ENCODE measurements at places on chromosomes 2 and 18.

DNA sequence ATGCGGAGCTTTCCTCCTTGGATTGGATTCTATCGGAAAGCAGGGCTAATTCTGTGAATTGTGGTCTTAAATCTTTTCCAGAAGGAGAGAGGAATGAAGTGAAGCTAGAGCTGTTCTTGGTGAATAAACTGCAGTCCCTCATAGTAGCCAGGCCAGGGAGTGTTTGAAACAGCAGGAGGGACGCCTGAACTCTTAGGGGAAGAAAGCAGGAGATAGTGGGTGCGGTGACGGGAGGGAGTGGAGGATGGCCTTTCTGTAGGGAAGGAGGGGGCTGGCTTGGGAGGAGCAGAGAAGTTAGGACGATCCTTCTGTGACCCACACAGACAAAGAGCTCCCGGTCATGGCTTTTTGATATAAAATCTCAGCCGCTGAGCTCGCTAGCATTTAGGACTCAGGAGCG is 47.5 kb upstream of the KCNF1 start:
- DNase-seq, result no peak

DNA sequence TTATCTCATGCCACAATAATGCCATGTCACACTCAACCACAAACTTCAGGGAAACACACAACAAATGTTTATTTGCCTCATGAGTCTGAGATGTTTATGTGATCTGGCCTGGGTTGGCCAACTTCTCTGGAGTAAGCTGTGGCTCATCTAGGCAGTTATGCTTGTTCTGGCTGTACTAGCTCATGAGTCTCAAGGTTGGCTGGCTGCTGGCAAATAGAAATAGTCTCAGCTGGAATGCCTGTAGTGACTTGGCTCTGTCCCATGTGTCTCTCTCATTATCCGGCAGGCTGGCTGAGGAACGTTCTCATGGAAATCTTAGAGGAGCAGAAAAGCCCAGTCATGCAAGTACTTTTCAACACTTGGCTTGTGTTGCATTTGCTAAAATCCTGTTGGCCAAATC is 234.9 kb upstream of the CDH2 start:
- DNase-seq, result no peak

GRCh38 chr18:46224181-46224775 is 120.1 kb downstream of the HAUS1 start:
- no peak for DNase-seq

GRCh38 chr18:23881778-23882177 is 132.8 kb upstream of the TTC39C start:
- DNase-seq, result no peak

GRCh38 chr2:70188460-70188859 is 2.4 kb downstream of the C2orf42 start:
- no peak for DNase-seq

- DNase-seq, result no peak
Measured at GRCh38 chr2:5145801-5146200, 546.4 kb upstream of the SOX11 start.

DNA sequence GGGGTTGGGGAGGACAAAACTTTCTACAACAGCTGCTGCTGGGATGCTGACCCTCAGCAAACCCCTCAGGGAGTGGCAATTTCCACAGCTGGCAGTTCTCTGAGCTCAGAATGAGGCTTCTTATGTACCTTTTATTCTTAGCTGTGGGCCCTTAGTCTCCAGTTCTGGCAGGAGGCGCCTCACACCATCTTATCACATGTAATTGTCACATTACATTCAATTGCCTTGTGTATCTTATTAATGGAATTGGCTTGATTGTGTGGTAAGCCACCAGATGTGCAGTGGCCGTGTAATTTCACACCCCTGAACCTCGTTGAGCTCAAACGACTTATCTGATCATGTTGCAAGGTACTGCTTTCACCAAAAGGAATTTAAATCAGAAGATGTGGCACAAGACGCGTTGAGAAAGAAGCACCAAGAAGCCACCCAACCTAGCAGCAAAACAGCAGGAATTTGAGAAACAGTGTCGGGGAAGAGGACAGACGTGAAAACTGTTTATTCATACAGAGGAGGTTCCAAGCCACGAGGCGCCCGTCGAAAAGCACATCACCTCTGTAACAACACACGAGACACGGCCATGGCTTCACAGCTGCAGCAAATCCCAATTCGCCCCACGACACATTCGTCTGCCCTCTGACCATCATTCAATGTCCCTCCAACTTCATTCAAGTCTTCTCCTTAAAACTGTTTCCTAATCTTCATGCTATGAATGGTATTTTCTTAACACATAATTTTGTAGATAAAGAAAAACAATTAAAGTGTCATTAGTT is 53.6 kb upstream of the LPIN2 start:
- DNase-seq, result peak; percentile 21

DNA sequence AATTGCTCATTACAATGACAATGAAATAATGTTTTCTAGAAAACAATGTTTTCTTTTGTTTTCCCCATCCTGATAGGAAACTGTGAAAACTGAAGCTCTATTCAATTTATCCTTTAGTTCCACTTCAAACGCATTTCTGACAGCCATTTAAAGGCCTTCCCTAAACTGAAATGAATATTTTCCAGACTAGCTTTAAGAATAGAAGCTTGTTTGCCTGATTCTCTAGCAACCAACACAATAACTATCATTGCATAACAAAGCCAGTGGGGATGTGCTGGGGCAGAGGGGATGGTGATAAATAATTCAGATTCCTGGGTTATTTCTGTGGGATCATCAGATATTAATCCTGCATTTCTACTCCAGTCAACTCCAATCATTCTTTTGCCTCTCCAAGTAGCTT is 427.1 kb downstream of the RND3 start:
- no peak for DNase-seq

GRCh38 chr2:43174368-43174916 is 52.0 kb downstream of the ZFP36L2 start:
- no peak for DNase-seq

GRCh38 chr2:58767828-58768714 is 526.9 kb upstream of the FANCL start:
- no peak for DNase-seq

- DNase-seq, result no peak
Measured at GRCh38 chr2:180761224-180761623, 219.2 kb upstream of the UBE2E3 start.

- no peak for DNase-seq
Measured at GRCh38 chr2:224957540-224958461, 84.5 kb downstream of the DOCK10 start.

GRCh38 chr2:84495539-84496146 is 20.7 kb upstream of the DNAH6 start:
- no peak for DNase-seq

- DNase-seq, result no peak
Measured at GRCh38 chr2:238313289-238313990, 6.9 kb upstream of the TRAF3IP1 start.

GRCh38 chr2:21181957-21182356 is 58.2 kb downstream of the TDRD15 start:
- no peak for DNase-seq

GRCh38 chr2:119218478-119219064 is 5.1 kb upstream of the STEAP3 start:
- DNase-seq, result no peak

- peak; percentile 62 for DNase-seq
Measured at GRCh38 chr2:95069465-95069864, 44.0 kb downstream of the MAL start.

DNA sequence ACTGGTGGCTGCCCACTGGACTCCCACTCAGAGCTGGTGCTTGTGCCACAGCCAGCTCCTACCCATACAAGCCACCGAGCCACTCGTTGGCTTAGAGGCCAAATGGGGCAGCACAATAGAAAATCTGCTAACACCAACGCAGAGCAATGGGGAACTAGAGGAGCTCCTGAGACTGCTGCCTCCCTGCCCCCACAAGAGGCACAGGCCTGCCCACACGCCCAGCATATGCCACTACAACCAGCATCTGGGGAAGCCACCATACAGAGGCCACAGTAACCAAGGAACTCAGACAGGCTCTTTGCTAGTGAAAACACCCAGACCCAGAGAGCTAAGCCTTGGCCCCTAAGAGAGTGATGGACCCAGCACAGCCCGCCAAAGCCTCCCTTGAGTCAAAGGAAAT is 231.2 kb upstream of the RAB6C start:
- DNase-seq, result no peak

GRCh38 chr2:235493775-235494715 is at the start of gene AGAP1:
Gene AGAP1, plus strand, starts transcription at chr2:235494043.
- peak; percentile 97 for DNase-seq

GRCh38 chr2:141162314-141162713 is 968.5 kb downstream of the LRP1B start:
- DNase-seq, result no peak

DNA sequence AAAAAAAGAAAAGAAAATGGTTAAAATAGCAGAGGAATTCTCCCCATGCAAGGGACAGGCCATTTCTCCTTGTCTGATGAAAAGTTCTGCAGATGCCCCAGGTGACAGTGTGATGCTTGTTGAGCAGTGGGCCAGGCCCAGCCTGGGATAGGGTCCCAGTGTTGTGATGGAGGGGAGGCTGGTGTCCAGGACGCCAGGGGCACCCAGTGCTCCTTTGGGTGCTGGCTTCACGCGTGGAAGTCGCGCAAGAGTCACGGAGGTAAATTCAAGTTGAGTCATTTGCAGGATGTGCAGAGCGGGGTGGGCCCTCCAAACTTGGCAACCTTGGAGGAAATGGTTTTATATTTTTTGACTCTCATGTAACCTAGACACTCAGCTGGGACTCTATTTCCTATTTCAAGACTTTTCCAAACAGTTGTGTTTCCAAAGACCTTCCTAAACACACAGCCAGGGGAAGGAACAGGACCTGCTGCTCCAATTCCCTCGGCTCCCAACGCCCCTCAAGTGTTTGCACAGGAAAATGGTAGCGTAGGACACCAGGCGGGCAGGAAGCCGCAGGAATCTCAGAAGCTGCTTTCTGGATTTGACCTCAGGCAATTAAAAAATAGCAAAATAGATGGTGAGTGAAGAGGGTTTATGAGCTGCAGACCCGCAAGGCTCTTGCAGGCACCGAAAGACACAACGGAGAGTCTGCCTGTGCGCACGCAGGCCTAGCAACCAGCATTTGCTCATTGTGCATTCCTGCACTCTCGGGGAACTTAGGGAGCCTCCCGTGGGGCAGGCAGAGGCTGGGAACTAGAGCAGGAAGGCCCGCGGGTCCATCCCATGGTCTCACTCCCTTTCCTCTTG is 107.1 kb upstream of the ODC1 start:
- DNase-seq, result no peak

DNA sequence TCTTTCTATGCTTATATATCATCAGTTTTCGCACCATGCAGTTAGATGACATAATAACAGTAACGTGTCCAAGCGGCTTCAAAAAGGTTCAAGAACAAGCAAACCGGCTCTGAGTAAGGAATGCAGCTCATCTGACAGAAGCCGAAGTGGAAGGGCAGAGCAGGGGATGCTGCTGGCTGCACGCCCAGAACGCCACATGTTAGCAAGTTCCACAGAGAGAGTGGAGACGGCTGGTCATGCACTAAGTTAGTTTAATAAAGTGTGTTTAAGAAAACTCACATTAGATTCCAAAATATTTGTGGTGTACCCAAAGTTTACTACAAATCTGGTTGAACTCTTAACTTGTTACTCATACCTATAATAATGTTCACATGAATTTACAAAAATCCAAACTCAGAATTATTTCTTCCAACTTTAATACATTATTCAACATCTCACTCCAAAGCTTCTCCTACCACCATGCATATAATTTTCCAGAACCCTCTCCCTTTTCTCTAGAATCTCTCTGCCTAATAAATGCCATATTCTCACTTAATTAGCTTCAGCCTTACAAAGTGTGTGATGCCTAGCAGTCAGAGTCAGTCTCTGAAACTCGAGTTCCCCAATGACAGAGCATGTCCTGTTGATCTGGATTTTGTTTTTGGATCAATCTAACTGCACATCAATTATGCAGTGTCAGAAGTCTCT is 170.0 kb downstream of the DNAH7 start:
- peak; percentile 89 for DNase-seq

DNA sequence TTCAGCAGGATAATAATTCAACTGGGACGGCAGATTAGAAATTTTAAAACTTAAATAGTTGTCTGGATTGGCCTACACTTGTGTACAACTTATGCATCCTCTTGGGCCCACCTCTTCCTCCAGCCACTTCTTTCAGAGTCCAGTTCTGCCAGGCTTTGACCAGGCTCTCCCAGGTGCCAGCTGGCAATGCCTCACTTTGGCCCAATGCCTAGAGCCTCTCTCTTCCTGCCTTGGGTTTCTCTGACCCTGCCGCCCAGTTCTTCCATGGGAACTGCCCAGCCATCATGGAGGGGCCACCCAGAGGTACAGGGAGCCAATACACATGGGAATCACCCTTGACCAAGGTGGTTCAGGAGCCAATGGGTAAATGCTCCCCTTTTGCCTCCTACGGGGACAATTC is 135.5 kb downstream of the IRS1 start:
- DNase-seq, result no peak

DNA sequence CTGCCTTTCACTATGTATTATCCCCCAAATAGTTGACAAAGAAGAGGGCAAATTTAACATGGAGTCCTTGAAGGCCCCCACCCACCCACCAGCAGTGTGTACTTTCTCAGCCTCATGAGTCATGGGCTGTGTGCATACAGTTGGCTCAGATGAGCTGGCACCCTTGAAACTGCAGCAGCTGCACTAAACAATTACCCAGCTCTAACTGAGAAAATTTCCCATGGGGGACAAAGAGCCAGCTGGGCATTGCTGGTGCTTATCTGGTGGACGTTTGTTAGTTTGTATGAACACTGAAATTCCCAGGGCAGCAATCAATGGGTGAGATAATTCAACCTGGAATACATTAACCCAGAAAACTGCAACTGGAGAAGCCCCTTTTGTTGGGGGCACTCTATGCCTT is 131.7 kb downstream of the GCA start:
- DNase-seq, result no peak

DNA sequence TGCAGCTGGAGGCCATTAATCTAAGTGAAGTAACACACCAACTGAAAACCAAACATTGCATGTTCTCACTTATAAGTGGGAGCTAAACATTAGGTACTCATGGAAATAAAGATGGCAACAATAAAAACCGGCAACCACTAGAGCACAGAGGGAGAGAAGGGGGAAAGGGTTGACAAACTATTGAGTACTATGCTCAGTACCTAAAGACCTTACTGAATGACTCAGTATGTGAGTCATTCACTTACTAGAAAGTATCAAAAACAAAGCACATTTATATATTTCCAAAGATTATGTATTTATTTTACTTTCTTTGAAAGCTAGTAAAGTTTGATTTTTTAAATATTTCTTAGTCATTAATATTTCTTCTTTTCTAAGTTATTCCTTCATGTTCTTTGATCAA is 48.9 kb downstream of the ZNF385B start:
- no peak for DNase-seq

- DNase-seq, result no peak
Measured at GRCh38 chr2:235215248-235215647, 263.4 kb downstream of the SH3BP4 start.

- DNase-seq, result no peak
Measured at GRCh38 chr2:75466708-75467311, 93.9 kb downstream of the EVA1A start.

GRCh38 chr18:35564795-35565453 is 16.6 kb upstream of the GALNT1 start:
- no peak for DNase-seq

DNA sequence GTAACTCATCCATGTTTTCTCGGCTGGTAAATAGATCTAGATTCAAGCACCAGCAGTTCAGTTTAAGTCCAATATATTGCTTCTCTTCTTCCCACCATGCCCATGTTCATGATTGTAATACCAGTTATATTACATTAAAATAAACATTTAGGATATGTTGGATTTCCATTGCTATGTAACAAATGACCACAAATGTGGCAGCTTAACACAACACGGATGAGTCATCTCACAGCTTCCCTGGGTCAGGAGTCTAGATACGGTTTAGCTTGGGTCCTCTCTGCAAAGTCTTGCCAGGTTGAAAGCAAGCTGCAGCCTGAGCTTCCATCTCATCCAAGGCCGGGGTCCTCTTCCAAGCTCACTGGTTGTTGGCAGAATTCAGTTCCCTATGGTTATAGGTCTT is 39.4 kb upstream of the SMAD2 start:
- DNase-seq, result no peak
